ENCODE measurements at places on chromosomes 7 and 10.

DNA sequence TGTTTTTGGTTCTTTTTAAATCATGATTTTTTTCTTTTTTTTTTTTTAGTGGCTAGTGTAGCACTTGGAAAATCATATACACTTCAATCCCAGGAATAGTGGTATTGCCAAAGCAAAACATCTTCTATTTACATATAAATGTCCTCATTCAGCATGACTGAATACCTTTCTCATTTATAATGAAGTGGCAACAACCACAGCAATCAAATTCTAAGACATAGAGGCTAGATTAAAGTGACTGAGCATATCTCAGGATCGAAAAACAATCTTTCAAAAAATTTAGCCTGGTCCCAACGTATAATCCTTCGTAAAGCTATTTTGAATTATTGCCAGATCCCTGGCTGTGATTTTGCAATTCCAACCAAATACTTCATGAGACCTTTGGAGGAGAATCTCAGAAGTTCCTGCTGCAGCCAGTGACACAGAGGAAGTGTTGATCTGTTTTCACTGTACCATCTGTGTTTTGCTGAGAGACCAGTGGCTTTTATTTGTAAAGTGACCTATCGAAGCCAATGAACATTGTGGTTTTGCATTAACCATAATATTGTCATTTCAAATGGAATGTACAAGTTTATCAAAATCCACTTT lies 29.8 kb upstream of the SP8 start:
- DNase-seq, result no peak

GRCh38 chr10:100174699-100175677 lies 10.8 kb downstream of the ERLIN1 start:
- no peak for DNase-seq

DNA sequence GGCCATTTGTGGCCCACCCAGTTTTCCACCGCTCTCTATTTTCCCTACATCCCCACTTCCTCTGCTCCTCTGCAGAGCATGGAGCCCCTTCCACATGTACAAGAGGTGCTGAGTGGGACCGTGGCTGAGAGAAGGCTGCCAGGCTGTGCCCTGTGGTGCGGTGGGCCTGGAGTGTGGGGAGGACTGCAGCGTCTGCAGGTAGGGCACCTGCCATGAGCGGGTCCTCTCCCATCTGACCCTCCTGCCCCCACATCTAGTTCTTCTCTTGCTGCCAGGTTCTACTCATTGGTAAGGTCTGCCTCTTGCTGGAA lies 145.6 kb upstream of the FAM20C start:
- no peak for DNase-seq

DNA sequence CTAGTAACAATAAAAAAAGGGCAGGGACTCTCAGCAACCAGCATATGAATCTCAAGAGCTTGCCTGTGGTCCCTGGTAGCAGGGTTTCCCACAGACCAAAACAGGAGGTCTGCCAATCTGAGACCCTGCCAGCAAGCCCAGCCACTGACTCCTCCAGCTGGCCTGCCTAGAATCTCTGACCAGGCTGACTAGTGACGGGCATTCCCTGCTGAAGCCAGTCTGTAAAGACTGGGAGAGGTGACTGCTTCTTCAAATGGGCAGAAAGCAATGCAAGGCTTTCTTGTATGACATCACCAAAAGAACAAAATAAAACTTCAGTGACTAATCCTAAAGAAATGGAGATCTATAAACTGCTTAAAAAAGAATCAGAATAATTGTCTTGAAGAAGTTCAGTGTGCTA lies 249.4 kb downstream of the TCF7L2 start:
- DNase-seq, result no peak

DNA sequence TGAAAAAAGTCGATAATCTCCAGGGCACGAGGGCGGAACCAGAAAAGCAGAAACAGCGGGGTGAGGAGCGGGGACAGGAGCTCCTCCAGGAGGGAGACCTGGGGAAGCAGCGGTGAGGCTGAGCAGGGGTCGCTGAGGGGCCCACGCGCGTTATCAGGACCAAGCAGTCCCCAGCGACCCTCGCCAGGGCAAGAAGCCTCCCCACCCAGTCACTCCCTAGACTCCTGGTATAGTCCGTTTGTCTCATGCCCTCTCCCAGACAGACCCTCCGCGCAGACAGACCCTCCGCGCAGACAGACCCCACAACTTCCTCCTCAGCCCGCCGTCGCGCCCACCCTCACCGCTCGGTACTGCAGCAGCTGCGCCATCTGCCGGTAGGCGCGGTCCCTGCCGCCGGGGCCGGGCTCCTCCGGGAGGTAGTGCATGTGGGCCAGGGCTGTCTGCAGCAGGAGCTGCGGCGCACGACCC lies 6.3 kb downstream of the ATG9B start:
- DNase-seq, result no peak

- no peak for DNase-seq
Measured at GRCh38 chr10:53356616-53357349, 584.2 kb upstream of the MBL2 start.

- no peak for DNase-seq
Measured at GRCh38 chr7:20440472-20441105, 109.9 kb downstream of the ITGB8 start.

All from right renal cortex interstitium (tissue), 3 donors.